ENCODE measurements at places on chromosomes 1 and 21.
A peak's percentile ranks its signal among the peaks of the same experiment; 100 is the strongest.

- no peak for DNase-seq
These were observed 50.9 kb downstream of the ITPKB start for GRCh38 chr1:226688056-226688748.

DNA sequence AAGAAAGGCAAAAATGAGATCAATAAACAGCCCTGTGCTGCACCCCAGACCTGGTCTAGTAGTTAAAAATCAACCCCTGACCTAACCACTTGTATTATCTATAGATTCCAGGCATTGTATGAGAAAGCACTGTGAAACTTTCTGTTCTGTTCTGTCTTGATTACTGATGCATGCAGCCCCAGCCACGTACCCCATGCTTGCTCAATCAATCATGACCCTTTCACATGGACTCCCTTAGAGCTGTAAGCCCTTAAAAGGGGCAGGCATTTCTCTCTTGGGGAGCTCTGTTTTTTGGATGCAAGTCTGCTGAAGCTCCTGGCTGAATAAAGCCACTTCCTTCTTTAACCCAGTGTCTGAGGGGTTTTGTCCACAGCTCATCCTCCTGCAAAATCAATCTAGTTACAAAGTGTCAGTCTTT is 24.2 kb upstream of the CD34 start:
- no peak for DNase-seq

- DNase-seq: no peak
These were observed 2.1 kb downstream of the KCNK2 start for GRCh38 chr1:215084621-215085020.

DNA sequence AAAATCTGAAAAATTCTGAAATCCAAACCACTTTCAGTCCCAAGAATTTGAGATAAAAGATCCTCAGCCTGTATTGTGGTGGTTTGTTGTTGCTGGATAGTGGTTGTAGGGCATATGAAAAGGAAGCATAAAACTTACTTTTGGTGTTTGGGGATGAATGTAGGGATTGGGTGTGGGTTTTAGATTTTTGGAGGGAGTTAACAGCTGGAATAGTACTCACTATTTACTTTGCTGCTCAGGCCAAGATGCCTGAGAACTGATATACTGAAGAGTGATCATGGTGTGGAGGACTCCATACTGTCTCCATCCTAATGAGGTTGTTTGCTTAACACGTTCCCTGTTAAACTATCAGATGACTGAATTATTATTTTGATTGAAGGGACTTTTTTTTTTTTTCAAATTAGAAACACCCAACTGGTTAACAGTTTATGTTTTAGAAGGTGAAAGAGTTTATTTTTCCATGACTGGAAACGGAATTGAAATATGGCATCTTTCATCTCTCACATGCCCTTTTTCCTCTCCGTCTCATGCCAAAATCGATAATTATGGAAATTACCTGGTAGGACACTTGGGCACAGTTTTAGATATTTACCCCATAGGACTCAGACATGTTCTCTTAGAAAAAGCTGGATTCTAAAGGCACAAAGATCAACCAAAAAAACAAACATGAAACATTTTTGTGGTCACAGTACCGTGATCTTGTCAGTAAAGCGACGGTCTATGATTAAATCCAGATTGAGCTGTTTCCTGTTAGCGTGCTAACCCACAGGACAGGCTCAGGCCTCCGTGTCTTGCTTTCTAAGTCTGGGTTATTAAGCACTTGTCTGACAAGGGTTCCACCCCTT is 37.3 kb downstream of the RGL1 start:
- peak; percentile 83 for DNase-seq

DNA sequence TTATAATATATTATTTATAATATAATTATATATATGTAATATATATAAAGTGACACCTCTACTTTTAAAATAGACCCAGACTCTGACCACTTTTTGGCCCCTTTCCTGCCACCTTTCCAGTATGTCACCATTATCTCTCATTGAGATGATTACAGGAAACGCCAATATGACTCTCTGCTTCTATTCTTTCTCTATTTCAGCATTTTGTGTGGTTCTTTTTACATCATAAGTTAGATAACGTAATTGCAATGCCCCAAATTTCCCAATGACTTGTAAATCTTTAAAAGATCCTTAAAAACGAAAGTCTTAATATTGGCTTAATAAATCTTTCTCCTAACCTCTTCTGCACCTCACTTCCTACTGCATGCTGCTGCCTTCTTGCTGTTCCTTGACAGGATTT is 8.1 kb upstream of the GBP5 start:
- no peak for DNase-seq

DNA sequence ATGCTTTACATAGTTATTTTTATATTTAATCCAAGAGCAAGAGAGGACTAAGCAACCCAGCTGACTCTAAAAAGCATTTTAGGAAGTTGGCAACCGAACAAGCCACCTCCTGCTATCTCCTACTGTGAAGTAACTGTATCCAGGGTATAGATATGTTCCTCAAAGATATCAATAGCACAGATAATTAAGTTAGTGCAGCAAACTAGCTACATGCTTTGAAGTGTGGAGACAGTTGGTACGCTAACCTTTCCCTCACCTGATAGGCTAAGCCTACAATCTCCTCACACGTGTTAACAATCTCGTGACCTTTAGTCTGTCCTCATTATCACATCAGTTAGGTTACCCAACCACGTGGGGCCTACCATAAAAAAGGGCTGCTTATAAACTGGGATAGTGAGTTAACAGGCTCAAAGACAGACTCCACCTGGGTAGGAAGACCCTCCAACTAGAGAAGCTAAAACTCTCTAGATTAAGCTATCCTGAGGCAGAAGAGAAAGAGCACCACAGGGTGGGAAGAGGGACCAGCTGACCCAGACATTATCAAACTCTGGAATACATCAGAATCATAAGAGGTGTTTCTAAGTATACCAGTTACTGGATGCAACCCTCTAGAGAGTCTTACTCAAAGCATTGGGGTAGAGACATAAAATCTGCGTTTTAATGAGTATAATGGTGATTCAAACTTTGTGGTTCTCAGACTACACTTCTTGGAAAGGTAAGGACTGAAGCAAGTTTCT is 340.1 kb upstream of the ESRRG start:
- DNase-seq: no peak

DNA sequence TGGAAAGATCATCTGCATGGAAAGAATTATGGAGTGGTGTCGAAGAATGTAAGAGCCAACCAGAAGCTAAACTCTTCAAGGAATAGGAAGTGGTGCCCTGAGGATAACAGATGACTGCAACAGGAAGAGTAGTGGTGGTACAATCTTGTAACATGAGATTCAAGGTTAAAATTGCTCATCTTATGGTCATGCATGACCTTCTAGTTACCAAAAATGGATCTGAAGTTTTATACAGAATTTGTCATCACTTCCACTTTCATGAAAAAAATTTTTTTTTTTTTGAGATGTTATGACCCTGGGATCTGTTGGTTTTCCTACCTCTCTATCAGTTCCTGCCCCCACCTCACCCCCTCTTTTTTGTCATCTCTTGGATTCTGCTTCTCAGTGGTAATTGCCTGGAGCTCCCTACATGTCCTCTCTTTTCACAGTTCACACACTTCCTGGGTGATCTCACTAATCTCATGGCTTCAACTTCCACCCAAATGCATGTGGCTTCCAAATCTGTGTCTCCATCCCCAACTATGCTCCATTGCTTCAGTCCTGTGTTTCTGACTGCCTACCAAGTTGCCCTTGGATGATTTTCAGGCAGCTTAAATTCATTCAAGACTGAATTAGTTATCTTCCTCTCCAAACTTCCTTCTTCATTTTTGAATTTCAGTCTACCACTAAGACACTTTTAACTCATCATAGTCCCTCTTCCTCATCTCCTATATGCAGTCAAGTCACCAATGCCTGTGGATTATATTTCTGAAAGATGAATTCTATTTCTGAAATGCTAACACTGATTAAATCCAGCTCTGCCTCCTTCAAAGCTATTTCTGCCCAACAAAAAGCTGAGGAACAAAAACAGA is 48.4 kb downstream of the SLAMF6 start:
- no peak for DNase-seq

DNA sequence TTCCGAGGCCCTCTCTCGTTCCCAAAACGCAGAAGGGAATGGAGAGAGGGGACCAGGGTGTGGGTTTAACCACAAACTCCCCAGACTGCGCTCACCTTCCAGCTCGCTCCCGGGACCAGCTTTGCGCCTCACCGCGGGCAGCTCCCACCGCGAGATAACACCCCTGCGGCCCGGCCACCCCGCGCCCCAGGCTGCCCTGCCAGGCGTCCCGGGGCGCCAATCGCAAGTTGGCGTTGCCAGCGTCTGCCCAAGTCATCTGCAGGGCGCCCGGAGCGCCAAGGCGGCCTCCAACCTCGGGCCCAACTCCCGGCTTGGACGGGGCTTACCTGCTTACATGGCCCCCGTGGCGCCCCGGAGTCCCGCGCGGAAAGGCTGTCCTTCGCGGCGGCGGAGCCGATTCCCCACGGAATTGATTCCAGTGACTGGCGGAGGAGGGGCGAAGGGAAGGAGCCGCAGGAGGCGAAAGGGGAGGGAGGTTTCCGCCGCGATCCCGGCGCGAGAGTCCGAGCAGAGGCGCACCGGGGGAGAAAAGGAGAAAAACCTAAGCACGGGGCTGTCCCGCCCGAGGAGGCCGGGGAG is 456 bp downstream of the PTPN14 start:
- peak; percentile 15 for DNase-seq

GRCh38 chr21:25298512-25299491 is 308.5 kb downstream of the MRPL39 start:
- DNase-seq: no peak

DNA sequence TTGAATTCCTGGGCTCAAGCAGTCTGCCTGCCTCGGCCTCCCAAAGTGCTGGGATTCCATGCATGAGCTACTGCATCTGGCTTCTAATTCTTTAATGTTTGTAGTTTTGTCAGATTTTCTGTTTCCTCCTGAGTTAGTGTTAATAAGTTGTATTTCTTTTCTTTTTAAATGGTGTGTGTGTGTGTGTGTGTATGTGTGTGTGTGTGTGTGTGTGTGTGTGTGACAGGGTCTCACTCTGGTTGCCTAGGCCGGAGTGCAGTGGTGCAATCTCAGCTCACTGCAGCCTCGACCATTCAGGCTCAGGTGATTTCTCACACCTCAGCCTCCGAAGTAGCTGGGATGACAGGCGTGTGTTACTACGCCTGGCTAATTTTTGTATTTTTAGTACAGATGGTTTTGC is 50.2 kb downstream of the ADARB1 start:
- DNase-seq: no peak

DNA sequence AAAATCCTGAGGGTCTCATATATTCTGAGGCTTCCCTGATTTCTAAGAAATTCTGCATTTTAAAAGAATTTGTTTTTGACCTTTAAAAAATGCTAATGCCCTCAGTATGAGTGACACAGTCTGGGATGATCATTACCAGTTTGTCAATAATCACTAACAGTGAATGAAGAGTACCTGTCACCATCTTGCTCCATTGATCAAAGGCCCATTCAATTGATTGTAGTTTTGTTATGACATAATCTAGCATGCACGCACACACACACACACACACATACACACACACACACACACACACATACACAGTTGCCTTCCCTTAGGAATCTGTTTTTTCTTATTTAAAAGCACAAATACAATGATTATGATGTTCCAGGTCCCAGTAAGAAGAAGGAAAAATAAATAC is 250.4 kb downstream of the NFIA start:
- DNase-seq: no peak

- DNase-seq: no peak
These were observed 85.8 kb upstream of the GFI1 start for GRCh38 chr1:92572520-92572919.

DNA sequence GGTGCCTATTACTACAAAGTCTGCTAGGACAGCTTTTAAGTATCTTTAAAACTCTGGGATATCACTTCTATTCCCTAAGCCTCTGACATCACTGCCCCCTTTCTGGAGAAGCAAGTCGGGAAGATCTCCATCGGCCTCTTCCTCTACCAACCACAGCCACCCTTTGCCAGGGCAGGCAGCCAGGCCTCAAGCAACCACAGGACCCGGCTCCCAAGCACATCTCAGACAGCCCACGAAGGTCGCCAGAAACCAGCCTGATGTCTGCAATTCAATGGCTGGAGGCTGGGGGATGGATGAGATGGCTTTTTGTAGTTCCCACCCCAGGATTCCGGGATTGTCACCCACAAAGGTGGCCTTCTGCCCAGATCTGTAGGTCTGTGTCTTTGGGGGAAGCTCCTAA is 70.7 kb downstream of the LGR6 start:
- peak; percentile 31 for DNase-seq

- DNase-seq: no peak
These were observed 93.5 kb downstream of the KIF26B start for GRCh38 chr1:245248231-245248731.

GRCh38 chr1:243213045-243213787 is 41.9 kb downstream of the CEP170 start:
- peak; percentile 41 for DNase-seq

GRCh38 chr1:23371987-23372880 is 2.6 kb upstream of the ZNF436 start:
- DNase-seq: no peak

Data from AG08395 (cell line).